ENCODE measurements at places on chromosomes 2 and 18. TPM values are rescaled to one million over a fixed set of nuclear protein-coding genes. Genes with fewer than 3 reads are reported as not detected.

- no peak overlapping the region for H3K27ac ChIP-seq
- no peak overlapping the region for H3K4me3 ChIP-seq
- H3K36me3 ChIP-seq = no peaks in the 10 kb centered on the region
- no peak for DNase-seq
- H3K27me3 ChIP-seq = no peaks in the 10 kb centered on the region
- H3K4me1 ChIP-seq = no peaks in the 10 kb centered on the region
Observed at GRCh38 chr2:202002381-202002780, 31.3 kb upstream of the FZD7 start.

GRCh38 chr2:179096090-179096489 is 46.2 kb upstream of the CCDC141 start:
- peaks cover 14% of the 10 kb centered on the region for H3K4me1 ChIP-seq
- no peaks in the 10 kb centered on the region for H3K36me3 ChIP-seq

- no peak overlapping the region for H3K27ac ChIP-seq
- H3K36me3 ChIP-seq = no peaks in the 10 kb centered on the region
- no peak overlapping the region for H3K4me3 ChIP-seq
- H3K27me3 ChIP-seq = no peaks in the 10 kb centered on the region
- DNase-seq = no peak
Observed at GRCh38 chr2:206176121-206176520, 16.4 kb downstream of the EEF1B2 start.

- no peak for DNase-seq
- H3K36me3 ChIP-seq = no peaks in the 10 kb centered on the region
- H3K4me1 ChIP-seq = no peaks in the 10 kb centered on the region
- H3K4me3 ChIP-seq = no peak overlapping the region
- H3K27me3 ChIP-seq = no peaks in the 10 kb centered on the region
Observed at GRCh38 chr2:162174746-162175145, 22.7 kb upstream of the GCG start.

GRCh38 chr2:207203056-207203455 is 37.3 kb upstream of the KLF7 start:
- no peak for DNase-seq
- no peaks in the 10 kb centered on the region for H3K4me1 ChIP-seq
- H3K4me3 ChIP-seq = no peak overlapping the region
- H3K27me3 ChIP-seq = no peaks in the 10 kb centered on the region

DNA sequence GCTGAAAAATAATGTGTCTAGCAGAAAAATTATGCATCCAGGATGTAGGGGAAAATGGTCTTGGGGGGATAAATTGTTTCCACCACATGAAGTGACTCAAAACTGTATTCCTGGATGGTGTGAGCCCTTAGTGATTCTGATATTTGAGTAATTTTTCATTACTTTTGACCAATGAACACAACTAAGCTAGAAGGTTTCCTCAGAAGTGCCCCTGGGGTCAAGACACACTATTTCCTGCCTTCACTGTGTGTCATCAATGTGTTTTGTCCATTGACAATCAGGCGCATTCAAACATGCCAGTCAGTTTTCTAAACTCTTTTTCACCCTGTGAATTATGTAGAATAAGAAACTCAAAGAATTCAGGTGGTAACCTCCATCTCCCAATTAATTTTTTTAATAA is 130.5 kb upstream of the REG3G start:
- no peak overlapping the region for H3K27ac ChIP-seq
- no peaks in the 10 kb centered on the region for H3K27me3 ChIP-seq
- H3K36me3 ChIP-seq = no peaks in the 10 kb centered on the region
- no peak overlapping the region for H3K4me3 ChIP-seq

DNA sequence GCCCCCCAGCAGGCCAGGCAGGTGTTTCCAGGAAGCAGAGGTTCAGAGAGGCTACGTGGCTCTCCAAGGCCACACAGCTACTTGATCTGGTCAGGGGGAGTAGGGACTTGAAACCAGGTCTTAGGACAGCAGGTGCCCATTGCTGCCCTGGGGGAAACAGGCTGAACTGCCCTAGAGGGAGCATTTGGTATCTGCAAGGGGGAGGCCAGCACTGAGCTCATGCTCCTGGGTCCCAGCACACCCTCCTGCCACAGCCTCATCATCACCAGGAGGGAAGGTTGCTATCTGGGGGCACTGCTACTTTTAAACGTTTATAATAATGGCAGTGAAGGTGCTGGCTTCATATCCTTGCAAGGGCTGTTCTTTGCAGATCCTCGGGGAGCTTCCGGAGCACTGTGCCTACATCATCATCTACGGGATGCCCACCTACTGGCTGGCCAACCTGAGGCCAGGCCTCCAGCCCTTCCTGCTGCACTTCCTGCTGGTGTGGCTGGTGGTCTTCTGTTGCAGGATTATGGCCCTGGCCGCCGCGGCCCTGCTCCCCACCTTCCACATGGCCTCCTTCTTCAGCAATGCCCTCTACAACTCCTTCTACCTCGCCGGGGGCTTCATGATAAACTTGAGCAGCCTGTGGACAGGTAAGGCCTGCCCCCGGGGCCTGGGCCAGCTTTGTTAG is 36.1 kb downstream of the ABCG8 start:
- no peaks in the 10 kb centered on the region for H3K36me3 ChIP-seq
- no peaks in the 10 kb centered on the region for H3K4me1 ChIP-seq
- H3K27ac ChIP-seq = no peak overlapping the region
- no peak for DNase-seq

DNA sequence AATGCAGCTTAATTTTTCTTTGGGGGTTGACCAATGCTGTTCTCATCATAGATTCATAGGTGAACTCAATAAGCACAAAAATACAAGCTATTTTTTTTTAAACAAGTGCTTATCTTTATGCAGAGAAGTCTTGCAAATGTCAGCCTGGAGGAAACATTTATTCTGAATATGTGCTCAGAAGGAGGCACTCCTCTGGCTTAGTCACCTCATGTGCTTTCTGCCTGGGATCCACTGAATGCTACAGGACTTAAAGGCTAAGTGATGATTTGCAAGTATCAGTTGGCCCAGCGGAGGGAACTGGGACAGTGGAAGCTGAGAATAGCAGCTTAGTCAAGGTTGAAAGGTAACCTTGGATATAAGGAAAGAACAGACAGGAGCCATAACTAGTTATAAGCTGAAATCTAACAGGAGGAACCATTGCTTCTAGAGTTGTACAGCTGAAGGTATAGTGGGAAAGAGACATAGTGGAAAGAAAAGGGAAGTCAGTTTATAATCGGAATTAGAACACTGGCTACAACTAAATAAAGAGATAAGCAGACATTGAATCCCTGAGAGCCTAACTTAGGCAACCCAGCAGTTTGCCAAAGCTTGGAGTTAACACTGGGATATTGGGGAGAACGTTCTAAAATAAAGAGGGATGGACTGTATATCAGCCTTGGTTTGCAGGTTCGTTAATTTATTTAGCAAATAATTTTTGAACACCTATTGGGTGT is 488.7 kb downstream of the SUCLG1 start:
- H3K27ac ChIP-seq = no peak overlapping the region
- H3K27me3 ChIP-seq = no peaks in the 10 kb centered on the region
- DNase-seq = no peak
- H3K36me3 ChIP-seq = no peaks in the 10 kb centered on the region

DNA sequence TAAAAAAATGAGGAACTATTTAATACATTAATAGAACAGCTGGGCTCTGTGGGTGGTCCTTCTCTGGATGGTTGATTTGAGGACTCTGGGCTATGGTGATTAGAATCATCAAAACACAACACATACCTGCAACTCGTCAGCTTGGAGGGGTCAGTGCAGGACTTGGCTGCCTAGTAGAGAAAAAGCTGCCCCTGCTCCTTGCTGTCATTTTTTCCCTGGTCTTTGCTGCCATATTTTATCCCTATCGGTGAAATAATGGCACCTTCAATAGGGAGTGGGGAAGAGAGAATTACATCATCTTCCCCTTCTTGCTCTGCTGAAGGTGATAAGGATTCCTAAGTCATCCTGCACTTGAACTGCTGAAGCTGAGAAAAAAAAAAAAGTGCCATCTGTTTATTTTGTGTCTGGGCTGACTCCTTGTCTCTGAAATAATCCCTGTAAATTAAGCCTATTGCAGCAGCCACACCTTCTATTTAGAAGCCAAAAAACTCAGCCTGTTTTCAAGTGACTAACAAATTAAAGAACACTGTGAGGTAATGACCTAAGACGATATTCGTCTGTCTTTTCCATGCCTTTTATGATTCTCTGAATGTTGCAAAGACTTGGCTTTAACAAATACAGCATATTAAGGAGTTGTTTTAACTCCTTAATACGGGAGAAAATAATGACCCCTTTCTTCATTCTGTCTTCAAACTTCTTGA is 89.3 kb downstream of the ACVR1 start:
- no peaks in the 10 kb centered on the region for H3K27me3 ChIP-seq
- H3K36me3 ChIP-seq = no peaks in the 10 kb centered on the region
- H3K27ac ChIP-seq = no peak overlapping the region
- DNase-seq = no peak
- no peak overlapping the region for H3K4me3 ChIP-seq

DNA sequence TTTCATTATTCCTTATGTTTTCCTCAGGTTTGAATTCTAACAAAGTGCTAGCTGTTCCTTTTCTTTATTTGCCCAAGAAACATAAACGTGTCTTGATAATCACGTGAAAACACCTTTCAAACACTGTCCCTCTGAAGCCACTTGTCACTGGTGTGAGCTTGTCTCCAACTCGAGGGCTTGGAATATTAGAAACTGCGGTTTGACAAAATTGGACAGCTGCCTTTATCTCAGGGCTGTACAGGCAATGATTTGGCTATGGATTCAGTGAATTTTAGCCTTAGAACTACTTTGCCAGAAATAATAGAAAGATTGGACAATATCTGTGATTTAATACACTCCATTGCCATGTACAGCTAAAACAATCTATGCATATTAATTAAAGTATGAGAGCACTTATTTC is 763.0 kb upstream of the ACVR2A start:
- no peak for DNase-seq
- no peaks in the 10 kb centered on the region for H3K27me3 ChIP-seq
- no peaks in the 10 kb centered on the region for H3K4me1 ChIP-seq
- H3K36me3 ChIP-seq = no peaks in the 10 kb centered on the region

GRCh38 chr2:75199428-75200011 is at the start of gene TACR1:
Gene TACR1, minus strand, starts transcription at chr2:75199520. Its CDS starts 586 bp downstream, at chr2:75198934.
- no peak within 1 kb of the TSS for H3K27ac ChIP-seq
- peak; percentile 35 for DNase-seq
- no peak within 1 kb of the TSS for H3K4me3 ChIP-seq
- H3K36me3 ChIP-seq = no peaks in the 10 kb centered on the region
- H3K4me1 ChIP-seq = peaks cover 11% of the 10 kb centered on the region
- H3K27me3 ChIP-seq = peaks cover 19% of the 10 kb centered on the region

- H3K36me3 ChIP-seq = no peaks in the 10 kb centered on the region
Observed at GRCh38 chr2:154692927-154693326, 5.6 kb upstream of the KCNJ3 start.

- H3K4me1 ChIP-seq = peaks cover 8% of the 10 kb centered on the region
- H3K27me3 ChIP-seq = no peaks in the 10 kb centered on the region
- DNase-seq = no peak
- H3K36me3 ChIP-seq = no peaks in the 10 kb centered on the region
Observed at GRCh38 chr2:47771211-47771610, 11.7 kb upstream of the MSH6 start.

GRCh38 chr2:162449471-162449870 is 105.5 kb downstream of the GCA start:
- H3K4me3 ChIP-seq = no peak overlapping the region
- H3K36me3 ChIP-seq = no peaks in the 10 kb centered on the region
- DNase-seq = no peak
- H3K27me3 ChIP-seq = no peaks in the 10 kb centered on the region
- H3K4me1 ChIP-seq = no peaks in the 10 kb centered on the region
- H3K27ac ChIP-seq = no peak overlapping the region

- H3K27me3 ChIP-seq = no peaks in the 10 kb centered on the region
- H3K36me3 ChIP-seq = no peaks in the 10 kb centered on the region
- DNase-seq = no peak
- H3K4me1 ChIP-seq = no peaks in the 10 kb centered on the region
- H3K27ac ChIP-seq = no peak overlapping the region
Observed at GRCh38 chr18:50675043-50675442, 115.2 kb downstream of the MAPK4 start.

DNA sequence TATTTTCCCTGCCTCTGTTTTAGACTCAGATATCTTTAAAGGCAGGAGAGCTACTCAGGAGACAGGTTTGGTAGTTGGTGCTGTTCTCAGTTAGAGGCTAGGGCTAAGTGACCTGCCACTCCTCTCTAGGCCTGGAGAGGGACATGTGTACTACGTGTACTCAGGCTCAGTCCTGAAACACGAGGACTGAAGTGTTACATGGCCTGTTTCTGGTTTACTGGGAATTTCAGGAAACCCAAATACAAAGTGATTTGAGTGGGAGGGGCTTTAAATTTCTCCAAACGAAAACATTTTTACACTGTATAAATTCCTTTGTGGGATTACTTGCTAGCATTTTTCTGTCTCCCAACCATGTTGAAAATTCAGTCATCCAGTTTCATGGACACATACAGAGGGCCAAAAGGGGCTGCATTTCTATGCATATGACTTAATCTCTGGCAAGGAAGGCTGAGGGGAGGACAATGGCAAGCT is 343.3 kb downstream of the CYP26B1 start:
- no peak overlapping the region for H3K4me3 ChIP-seq
- H3K4me1 ChIP-seq = no peaks in the 10 kb centered on the region
- no peak for DNase-seq
- no peak overlapping the region for H3K27ac ChIP-seq
- H3K36me3 ChIP-seq = no peaks in the 10 kb centered on the region

DNA sequence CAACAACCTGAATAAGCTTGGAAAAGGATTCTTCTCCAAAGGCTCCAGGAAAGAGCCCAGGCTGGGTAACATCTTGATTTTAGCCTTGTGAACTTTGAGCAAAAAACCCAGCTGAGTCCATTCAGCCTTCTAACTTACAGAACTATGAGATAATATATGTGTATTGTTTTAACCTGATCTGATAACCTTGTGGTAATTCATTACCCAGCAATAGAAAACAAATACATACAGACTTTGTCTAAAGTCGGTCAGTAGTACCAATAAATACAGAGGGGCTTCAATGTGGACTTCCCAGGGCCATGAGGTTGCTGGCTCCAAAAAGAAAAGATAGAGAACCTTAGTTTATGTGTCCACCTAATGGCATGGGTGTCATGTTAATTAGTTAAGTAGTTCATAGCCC is 191.8 kb downstream of the KCNH7 start:
- no peak overlapping the region for H3K4me3 ChIP-seq
- H3K4me1 ChIP-seq = no peaks in the 10 kb centered on the region
- no peaks in the 10 kb centered on the region for H3K27me3 ChIP-seq
- DNase-seq = no peak
- no peak overlapping the region for H3K27ac ChIP-seq

GRCh38 chr2:10831400-10831985 is 18.9 kb upstream of the PDIA6 start:
- no peaks in the 10 kb centered on the region for H3K36me3 ChIP-seq
- peaks cover 4% of the 10 kb centered on the region for H3K27me3 ChIP-seq
- DNase-seq = no peak
- H3K4me3 ChIP-seq = no peak overlapping the region
- H3K4me1 ChIP-seq = peaks cover 14% of the 10 kb centered on the region

SP140 gene
- polyA plus RNA-seq = 34.2 TPM

TAF1B gene
- 4.1 TPM for polyA plus RNA-seq

UPP2 gene
- polyA plus RNA-seq = not detected
